ENCODE measurements at places on chromosomes 5 and 9. TPM values are rescaled to one million over a fixed set of nuclear protein-coding genes. Genes with fewer than 3 reads are reported as not detected.

CDH9 gene
- total RNA-seq = 0.90 TPM

SPAG8 gene
- total RNA-seq = 0.55 TPM

GRCh38 chr5:175724314-175725275 lies 66.7 kb downstream of the HRH2 start:
- DNase-seq = no peak

- no peak for DNase-seq
Measured at GRCh38 chr5:75839547-75839946, 122.3 kb upstream of the POC5 start.

GRCh38 chr5:130055572-130055971 lies 151.3 kb downstream of the CHSY3 start:
- no peak for DNase-seq

- no peak for DNase-seq
Measured at GRCh38 chr9:126633881-126634558, 20.3 kb downstream of the LMX1B start.

GRCh38 chr9:127323393-127323792 lies 58.8 kb downstream of the GARNL3 start:
- no peak for DNase-seq

Measured in H7 (cell line).